ENCODE measurements at places on chromosomes 5 and 9.

- no peak overlapping the region for H3K4me3 ChIP-seq
- H3K36me3 ChIP-seq, result no peaks in the 10 kb centered on the region
- no peaks in the 10 kb centered on the region for H3K4me1 ChIP-seq
- no peak overlapping the region for H3K27ac ChIP-seq
- DNase-seq, result no peak
These were observed 110.7 kb downstream of the OLFM1 start for GRCh38 chr9:135198144-135198543.

DNA sequence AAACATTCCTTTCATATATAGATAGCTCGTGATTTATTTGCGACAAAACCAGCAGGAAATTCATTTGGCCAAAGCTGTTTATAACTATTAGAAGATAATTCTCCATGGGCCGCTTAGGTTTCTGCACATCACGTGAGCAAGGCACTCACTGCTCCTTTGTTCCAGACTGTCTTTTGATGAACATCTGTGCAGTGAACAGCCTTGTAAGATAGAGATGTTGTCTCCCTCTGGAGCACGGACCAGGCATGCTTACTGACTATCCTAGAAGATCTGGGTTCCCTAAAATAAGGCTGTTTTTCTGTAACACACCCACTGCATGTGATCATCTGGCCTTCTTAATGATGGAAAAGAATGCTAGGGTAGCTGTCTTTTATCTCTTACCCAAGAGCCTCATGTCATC, 30.9 kb downstream of the YIPF5 start:
- H3K27me3 ChIP-seq, result no peaks in the 10 kb centered on the region
- peak; percentile 57 for DNase-seq
- no peaks in the 10 kb centered on the region for H3K4me1 ChIP-seq
- no peak overlapping the region for H3K27ac ChIP-seq

DNA sequence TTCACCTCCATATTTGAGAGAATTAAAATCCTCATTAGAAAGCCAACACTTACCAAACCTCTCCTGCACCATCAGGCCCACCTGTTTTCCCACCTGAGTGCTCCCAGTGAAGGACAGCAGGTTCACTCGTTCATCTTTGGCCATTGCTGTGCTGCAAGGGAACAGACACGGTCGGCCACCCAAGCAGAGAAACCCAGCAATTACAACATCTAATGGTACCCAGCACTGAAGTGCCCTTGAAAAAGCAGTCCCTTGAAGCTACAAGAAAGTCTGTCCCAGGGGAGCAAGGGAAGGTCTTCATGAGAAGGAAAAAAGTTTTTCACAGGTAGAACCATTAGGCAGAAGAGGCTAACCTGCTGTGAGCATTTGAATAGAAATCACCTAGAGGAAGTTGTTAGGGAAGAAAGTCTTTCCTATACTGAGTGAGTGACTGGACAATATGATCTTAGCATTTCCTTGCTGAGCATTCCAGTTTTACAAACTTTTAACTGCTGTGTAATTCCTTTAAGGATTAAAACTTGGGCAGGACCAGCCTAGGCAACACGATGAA, 26.7 kb downstream of the ALDH7A1 start:
- no peak for DNase-seq
- no peak overlapping the region for H3K27ac ChIP-seq
- peaks cover 20% of the 10 kb centered on the region for H3K36me3 ChIP-seq
- no peaks in the 10 kb centered on the region for H3K27me3 ChIP-seq

DNA sequence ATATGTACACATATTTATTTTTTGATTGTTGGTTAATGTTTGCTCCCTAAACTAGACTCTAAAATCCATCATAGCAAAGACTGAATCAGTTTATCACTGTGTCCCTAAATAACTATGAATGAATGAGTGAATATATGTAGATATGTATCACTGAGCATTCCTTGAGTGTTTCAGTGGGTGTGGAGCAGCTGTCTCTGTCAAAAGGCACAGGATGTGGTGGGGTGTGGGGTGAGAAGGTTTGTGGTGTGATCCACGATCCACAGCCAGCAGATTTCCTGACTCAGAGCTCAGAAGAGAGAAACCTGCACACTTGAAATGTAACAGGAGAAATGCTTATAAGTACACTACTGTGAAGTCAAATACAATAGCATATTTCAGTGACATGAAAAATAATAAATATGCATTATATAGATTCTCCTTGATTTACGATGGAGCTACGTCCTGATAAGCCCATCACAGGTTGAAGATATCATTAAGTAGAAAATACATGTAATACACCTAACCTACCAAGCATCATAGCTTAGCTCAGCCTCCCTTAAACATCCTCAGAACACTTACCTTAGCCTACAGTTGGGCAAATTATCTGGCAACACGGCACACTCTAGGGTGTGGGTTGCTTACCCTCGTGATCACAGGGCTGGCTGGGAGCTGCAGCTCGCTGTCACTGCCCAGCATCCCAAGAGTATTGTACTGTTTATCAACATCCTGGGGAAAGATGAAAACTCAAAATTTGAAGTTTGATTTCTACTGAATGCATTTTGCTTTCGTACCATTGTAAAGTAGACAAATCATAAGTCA, 287.0 kb downstream of the GAS1 start:
- H3K4me1 ChIP-seq, result peaks cover 15% of the 10 kb centered on the region

DNA sequence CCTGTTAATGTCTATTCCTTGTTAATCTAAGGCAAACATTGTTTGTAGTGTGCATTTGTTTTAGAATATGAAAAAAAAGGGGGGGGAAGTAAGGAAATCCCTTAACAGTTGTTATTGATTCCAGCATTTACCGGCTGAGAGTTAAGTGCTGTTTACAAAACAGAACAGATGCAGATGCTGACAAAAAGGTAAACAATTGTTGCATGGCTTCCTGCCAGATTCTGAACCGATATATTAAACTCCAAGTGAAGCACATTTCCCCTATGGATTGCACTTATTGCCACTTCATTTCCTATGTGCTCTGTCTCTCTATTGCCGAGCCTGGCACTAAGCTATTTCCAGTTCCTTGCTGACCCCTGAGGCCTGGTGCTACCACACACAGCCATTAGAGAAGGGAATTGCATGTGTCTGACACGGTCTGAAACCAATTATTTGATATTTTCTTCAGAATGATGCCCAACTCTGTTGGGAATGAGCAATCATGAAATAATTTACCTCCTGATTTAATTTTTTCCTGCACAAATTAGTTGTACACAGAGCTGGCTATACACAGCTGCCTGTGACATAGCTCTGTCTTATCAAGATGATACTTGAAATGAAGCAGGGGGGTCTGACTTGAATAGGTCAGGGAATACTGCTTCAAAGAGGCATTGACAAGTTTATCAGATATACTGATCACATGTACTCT, 109.8 kb downstream of the KIAA0825 start:
- no peaks in the 10 kb centered on the region for H3K36me3 ChIP-seq
- H3K27ac ChIP-seq, result no peak overlapping the region
- DNase-seq, result no peak

DNA sequence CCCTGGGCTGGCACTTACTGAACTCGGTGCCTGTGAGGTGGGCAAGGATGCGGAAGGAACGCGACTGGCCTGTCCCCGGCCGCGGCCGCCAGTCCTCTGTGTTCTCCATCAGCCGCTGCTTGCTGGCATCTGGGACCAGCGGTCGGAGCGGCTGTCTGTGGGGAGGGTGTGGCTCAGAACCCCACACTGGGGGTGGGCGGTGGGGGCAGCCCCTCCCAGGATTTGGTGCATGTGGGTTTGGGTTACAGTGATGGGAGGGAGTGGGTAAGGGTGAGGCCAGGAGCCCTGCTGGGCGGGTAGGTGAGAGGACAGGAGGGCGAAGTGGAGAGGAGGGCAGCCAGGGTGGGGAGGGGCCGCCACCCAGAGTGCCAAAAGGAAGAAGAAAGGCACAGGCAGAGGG, 6.4 kb downstream of the PDLIM7 start:
- H3K27me3 ChIP-seq, result no peaks in the 10 kb centered on the region
- DNase-seq, result no peak
- H3K27ac ChIP-seq, result peak overlapping the region; percentile 31
- H3K4me3 ChIP-seq, result no peak overlapping the region
- H3K4me1 ChIP-seq, result peaks cover 64% of the 10 kb centered on the region
- H3K36me3 ChIP-seq, result peaks cover 47% of the 10 kb centered on the region

DNA sequence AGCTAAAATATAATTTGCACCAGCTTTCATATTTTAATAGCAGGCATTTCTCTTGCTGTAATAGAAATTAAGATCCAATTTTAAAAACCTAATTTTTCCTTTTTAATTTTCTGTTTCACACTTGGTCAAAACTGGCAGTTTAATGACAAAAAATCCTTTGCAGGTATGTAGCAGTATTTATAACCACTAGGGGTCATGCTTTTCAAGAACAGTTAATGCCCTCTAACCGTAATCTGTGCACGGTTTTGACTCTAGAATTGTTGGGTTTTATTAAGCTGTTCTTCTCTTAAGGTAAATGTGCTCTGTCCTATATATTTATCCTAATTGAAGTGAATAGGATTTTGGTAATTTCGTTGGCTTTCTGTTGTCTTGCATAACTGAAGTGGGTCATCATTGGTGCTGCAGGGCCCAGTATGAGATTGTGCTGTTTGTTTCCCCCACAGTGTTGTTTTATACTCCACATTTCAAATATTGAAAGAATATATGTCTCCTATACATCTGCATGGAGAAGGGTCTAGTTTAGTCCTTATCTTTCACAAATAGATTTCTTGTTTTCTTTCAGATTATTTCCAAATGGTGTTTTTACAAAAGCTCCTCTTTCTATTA, 107.4 kb downstream of the SCAMP1 start:
- no peaks in the 10 kb centered on the region for H3K36me3 ChIP-seq
- H3K27ac ChIP-seq, result no peak overlapping the region
- H3K27me3 ChIP-seq, result no peaks in the 10 kb centered on the region
- H3K4me1 ChIP-seq, result no peaks in the 10 kb centered on the region
- H3K4me3 ChIP-seq, result no peak overlapping the region
